ENCODE measurements at places on chromosomes 6 and 20.

GRCh38 chr20:47654370-47654769, 130.9 kb downstream of the SULF2 start:
- no peak for DNase-seq

- DNase-seq: no peak
Observed at GRCh38 chr6:47851091-47851490, 69.3 kb downstream of the OPN5 start.

GRCh38 chr6:45469663-45470062, 91.9 kb upstream of the SUPT3H start:
- DNase-seq: no peak

DNA sequence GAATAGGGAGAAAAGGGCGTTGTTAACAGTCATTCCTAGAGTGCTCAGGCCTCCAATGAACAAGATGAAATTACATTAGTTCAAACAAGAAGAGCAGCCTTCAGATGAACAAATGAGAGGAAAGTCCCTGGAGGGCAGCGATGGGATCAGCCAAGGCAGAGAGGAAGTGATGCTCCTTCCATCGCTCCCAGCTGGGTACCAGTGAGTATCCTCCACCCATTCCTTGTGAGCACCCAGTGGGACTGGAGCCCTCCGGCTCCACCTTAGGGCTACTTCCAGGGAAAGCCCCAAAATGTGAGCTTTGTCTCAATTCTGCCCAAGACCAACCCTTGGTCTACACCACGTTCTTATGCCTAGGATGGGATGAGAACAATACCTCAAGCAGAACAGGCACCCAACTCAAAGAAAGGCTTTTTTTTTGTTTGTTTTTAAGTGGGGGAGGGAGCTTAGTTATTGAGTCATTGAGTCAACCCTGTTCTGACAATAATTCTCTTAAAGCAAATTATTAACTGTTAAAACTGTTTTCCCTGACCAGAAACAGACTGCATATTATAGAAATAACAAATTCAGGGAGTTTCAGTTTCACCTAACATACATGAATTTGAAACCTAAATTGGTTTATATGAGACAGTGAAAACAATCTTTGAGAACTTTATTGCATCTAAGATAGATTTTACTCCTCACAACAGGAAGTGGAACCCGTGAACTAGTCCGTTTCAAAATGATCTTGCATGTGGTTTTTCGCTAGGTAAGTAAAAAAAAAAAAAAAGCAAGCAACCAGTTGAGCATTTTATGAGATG, 106.9 kb downstream of the IPCEF1 start:
- DNase-seq: no peak

- no peak for DNase-seq
Observed at GRCh38 chr6:20279051-20279450, 66.8 kb upstream of the MBOAT1 start.

- no peak for DNase-seq
Observed at GRCh38 chr20:40489886-40490285, 199.2 kb downstream of the MAFB start.

- no peak for DNase-seq
Observed at GRCh38 chr6:114327074-114327473, 15.7 kb downstream of the HS3ST5 start.

GRCh38 chr6:46437671-46438221, 53.5 kb downstream of the RCAN2 start:
- no peak for DNase-seq

DNA sequence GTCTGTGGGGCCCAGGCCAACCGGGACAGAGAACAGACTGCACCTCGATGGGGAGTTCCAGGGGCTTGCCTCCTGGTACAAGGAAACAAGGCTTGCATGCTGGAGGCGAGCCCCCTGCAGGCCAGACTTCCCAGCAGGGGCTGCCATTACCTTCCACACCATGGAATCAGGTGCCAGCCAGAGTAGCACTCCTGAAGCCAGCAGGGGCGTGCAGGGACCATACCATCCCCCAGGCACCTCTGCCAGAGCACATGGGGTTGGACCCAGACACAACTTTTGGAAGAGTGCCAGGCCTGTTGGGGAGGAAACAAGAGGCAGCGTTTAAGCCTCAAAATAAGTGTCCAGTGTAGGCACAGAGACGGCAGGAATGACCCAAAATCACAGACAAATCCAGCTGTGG, 6.5 kb downstream of the DDO start:
- DNase-seq: no peak

- DNase-seq: no peak
Observed at GRCh38 chr20:24771542-24772061, 177.5 kb upstream of the CST7 start.
